Stimulated activated CD8-positive, alpha-beta memory T cell treated with anti-CD3 and anti-CD28 coated beads, Interleukin-7, amount 100 ng/mL, for 4 hours (primary cell): ENCODE measurements at places on chromosomes 6 and 20.

GRCh38 chr6:41214559-41215238 lies 13.4 kb upstream of the TREML4 start:
- no peak for DNase-seq

GRCh38 chr6:52739627-52740026 lies 23.6 kb downstream of the GSTA2 start:
- DNase-seq, result no peak

- no peak for DNase-seq
Measured at GRCh38 chr6:170111816-170112582, 178.9 kb downstream of the DLL1 start.

DNA sequence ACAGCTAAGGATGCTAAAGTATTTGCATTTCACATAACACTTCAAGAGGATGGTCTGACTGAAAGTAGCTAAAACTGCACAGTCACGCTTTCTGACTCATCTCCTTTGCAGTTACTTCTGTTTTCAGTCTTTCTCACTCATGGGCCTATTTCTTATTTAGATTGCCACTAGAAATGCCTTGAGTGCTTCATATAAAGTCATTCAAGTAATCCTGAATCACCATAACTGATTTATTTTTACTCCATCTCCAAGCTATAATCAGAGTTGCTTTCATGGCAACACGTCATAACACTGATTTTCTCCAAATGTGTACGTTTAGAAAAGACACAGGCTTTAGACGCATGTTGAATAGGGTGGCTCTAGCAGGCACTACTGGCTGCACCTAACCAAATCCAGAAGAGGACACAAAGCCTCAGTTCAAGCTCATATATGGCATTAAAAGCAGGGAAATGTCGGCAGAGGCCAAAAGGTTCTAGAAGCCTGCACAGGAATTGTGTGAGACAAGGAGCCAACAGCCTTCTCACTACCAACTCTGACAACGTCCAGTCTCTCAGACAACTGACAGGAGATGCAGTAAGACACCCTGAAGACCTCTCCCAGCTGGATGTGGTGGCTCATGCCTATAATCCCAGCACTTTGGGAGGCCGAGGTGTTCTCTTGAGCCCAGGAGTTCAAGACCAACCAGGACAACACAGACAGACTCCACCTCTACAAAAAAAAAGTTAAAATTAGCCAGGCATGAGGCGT lies 64.1 kb upstream of the BEND6 start:
- DNase-seq, result no peak

GRCh38 chr6:33277663-33278391 lies 904 bp downstream of the B3GALT4 start:
- no peak for DNase-seq

GRCh38 chr20:57396984-57397692 lies 5.9 kb downstream of the RBM38 start:
- no peak for DNase-seq

- no peak for DNase-seq
Measured at GRCh38 chr20:51447097-51447764, 95.3 kb downstream of the NFATC2 start.

DNA sequence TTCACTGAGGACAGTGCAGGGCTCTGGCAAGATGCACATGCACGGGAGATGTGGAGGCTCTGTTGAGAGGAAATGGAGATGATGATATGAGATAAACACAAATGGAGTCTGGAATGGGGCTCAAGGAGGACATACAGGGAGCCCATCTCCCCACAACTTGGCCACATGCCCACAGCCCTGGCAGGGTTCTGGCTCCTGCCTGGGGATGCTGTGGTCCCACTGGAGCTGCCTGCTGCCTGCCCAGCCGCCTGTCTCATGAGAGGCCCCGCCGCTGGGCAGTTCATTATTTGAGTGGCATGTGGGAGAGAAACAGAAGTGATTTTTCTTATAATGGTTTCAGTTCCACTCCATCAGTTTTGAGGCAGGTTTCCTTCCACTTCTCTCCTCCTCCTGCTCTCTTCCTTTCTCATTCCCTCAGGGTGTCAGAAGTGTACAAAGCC lies 133.6 kb upstream of the TRAF3IP2 start:
- no peak for DNase-seq
